Spleen (tissue), 13 donors: ENCODE measurements at places on chromosomes 2 and 18. TPM values are rescaled to one million over a fixed set of nuclear protein-coding genes. Genes with fewer than 3 reads are reported as not detected.

FKBP1B gene
- 3.9 TPM for polyA plus RNA-seq

FOXI3 gene
- polyA plus RNA-seq = not detected

ACVR1 gene
- 2.6 TPM for polyA plus RNA-seq

BUB1 gene
- 1.1 TPM for polyA plus RNA-seq

TCF7L1 gene
- polyA plus RNA-seq = 5.2 TPM

AKAIN1 gene
- polyA plus RNA-seq = not detected

TMBIM1 gene
- 33.1 TPM for polyA plus RNA-seq

AQP12B gene
- not detected for polyA plus RNA-seq

MAB21L4 gene
- polyA plus RNA-seq = 0.04 TPM

UGT1A5 gene
- polyA plus RNA-seq = not detected

C2orf15 gene
- polyA plus RNA-seq = 1.3 TPM

HOXD3 gene
- 4.4 TPM for polyA plus RNA-seq

CWC22 gene
- polyA plus RNA-seq = 11.1 TPM

DLX2 gene
- not detected for polyA plus RNA-seq

SERPINB5 gene
- polyA plus RNA-seq = not detected

AQP12A gene
- polyA plus RNA-seq = not detected

CAPN13 gene
- polyA plus RNA-seq = 0.09 TPM
